Fibroblast of skin of left quadriceps (primary cell): ENCODE measurements at places on chromosomes 11 and 22.
A peak's percentile ranks its signal among the peaks of the same experiment; 100 is the strongest.

DNA sequence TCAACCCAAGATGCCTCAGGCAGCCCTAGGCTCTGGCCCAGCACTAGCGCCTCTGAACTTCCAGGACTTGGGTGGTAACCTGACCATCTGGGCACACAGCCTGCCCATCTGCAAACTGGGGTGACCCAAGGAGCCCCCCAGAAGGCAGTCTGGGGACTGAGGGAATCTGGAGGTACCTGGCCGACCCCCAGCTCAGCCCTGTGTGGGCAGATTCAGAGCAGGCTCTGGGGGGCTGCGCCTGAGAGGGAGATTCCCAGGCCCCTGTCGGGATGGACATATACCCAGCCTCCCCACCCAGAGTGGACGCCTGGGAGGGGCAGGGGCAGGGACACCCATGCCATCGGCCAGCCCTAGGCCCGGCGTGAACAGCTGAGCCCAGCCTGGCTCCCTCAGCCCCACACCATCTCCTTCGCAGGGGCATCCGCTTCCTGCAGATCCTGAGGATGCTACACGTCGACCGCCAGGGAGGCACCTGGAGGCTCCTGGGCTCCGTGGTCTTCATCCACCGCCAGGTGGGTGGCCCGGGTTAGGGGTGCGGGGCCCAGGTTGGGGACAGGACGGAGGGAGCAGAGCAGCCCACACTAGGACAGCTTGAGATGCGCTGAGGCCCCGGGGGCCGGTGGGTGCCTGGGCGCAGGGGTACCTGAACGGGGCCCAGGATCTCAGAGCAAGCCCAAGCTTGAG lies 126.9 kb downstream of the KCNQ1 start:
- no peak for DNase-seq

GRCh38 chr11:62823677-62824076 lies 8.2 kb downstream of the STX5 start:
- no peak for DNase-seq

GRCh38 chr11:128522055-128522942 lies 65.1 kb downstream of the ETS1 start:
- peak; percentile 99 for DNase-seq

DNA sequence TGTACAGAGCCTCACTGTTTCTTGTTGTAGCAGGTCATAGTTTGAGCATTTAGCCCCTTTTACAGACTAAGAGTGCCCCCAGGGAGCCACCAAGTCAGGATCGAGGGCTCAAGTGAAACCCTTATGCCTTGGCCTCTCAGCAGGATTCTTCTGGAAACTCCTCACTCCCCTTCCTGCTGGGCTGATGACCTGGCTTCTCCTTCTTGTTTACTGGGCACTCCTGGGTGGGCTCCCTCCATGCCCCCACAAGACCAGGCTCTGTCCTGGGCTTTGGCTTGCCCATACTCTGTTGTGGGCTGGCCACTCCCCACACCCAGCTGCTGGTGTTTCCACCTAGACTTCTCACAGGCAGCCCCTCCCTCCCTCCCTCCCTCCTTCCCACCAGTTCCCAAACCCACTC lies 69.6 kb downstream of the MED15 start:
- no peak for DNase-seq

GRCh38 chr22:42288791-42289190 lies 18.3 kb upstream of the TCF20 start:
- no peak for DNase-seq

GRCh38 chr11:74754507-74755252 lies 6.0 kb downstream of the RNF169 start:
- peak; percentile 84 for DNase-seq

DNA sequence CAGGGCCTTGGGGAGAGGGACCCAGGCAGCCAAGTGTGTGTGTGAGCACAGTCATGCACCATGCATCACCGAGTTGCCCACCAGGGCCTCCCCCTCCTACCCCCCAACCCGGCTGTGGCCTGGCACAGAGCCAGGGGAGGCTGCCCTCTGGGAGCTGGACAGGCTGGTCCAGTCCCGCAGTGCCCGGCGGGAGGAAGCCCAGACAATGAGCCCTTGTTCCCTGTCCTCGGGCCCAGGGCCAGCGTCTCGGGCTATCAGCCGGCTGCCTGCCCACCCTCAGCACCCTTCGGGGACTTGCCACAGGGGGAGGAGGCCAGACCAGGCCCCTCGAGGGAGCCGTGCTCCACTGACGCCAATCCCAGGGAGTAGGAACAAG lies 4.5 kb downstream of the LRRC75B start:
- no peak for DNase-seq

GRCh38 chr11:117419482-117420142 lies 92.0 kb downstream of the CEP164 start:
- DNase-seq = no peak

DNA sequence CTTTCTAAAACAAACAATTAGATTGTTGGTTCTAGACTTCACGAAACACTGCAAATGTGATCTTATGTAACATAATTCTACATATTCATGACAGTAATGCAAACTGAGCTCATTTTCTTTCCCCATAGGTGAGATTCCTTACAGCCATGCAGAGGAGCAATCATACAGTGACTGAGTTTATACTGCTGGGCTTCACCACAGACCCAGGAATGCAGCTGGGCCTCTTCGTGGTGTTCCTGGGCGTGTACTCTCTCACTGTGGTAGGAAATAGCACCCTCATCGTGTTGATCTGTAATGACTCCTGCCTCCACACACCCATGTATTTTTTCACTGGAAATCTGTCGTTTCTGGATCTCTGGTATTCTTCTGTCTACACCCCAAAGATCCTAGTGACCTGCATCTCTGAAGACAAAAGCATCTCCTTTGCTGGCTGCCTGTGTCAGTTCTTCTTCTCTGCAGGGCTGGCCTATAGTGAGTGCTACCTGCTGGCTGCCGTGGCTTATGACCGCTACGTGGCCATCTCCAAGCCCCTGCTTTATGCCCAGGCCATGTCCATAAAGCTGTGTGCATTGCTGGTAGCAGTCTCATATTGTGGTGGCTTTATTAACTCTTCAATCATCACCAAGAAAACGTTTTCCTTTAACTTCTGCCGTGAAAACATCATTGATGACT lies 1.5 kb downstream of the OR9G1 start:
- no peak for DNase-seq

GRCh38 chr11:11043721-11044120 lies 185.9 kb upstream of the ZBED5 start:
- DNase-seq = no peak

GRCh38 chr11:75193271-75193670 lies 42.4 kb downstream of the SLCO2B1 start:
- no peak for DNase-seq

DNA sequence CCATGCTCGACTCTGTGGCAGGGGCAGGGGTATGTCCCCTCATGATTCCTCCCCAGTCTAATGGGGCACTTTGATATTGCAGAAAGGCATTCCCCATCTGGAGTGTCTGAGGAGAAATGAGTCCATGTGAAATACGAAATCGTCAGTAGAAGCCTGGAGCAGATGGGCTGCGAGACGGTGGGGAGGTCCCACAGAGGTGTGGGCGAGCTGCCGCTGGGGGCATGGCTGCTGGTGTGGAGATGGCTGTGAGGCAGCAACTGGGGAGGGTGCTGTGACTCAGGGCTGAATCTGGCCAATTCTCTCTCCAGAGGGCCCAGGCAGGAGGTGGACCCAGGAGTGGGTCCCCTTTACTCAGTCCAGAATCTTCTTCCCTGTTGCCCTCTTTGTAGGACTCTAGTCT lies 11.2 kb downstream of the KCTD21 start:
- DNase-seq = no peak

GRCh38 chr22:46367707-46368191 lies 32.2 kb downstream of the TRMU start:
- peak; percentile 5 for DNase-seq

- no peak for DNase-seq
Measured at GRCh38 chr11:93608364-93608763, 53.1 kb upstream of the CEP295 start.

GRCh38 chr11:86013713-86014112 lies 55.2 kb downstream of the PICALM start:
- DNase-seq = no peak

- DNase-seq = no peak
Measured at GRCh38 chr11:73394416-73395296, 18.5 kb downstream of the RELT start.

- DNase-seq = peak; percentile 30
Measured at GRCh38 chr11:76602431-76602861, 68.1 kb downstream of the LRRC32 start.

DNA sequence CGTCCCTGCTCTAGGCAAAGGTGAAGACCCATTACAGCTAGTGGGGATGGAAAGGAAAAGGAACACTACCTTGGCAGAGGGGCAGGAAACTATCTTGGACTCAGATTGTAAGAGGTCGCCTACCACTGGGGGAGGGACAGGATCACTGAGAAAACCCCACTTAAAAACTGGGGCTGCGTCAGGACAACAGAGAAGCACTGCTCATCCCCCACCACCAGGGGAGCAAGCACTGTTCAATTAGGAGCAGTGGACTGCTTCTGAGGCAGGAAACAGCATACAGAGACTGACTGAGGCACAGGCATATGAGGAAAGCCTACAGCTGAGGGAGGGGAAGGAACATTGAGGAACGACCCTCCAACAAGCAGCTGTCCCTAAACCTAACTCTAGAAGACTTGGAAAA lies 20.8 kb upstream of the DLAT start:
- DNase-seq = no peak

- DNase-seq = peak; percentile 99
Measured at GRCh38 chr11:16001899-16002426, 354.4 kb downstream of the SOX6 start.

DNA sequence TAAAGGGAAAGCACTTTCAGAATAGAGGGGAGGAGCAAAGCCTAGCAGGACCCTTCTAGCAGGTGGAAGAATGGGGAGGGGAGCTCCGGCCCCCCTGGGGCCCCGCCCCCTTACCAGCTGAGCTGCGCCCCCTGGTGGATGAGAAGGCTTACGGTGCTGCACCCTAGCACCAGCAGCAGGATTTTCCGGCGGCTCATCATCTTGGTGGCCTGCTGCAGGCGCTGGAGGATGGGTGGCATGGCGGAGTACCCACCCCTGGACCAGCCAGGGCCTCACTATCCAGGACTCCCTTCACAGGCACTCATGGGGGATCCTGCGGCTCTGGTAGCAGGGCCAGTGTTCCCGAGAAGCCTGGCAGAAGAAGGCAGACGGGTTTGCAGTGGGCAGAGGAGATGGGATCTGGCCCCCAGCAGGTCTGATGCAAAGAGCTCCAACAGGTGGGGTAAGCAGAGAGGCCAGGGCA lies 3.8 kb downstream of the GAL3ST3 start:
- DNase-seq = no peak

- DNase-seq = no peak
Measured at GRCh38 chr11:12009617-12010321, 1.3 kb upstream of the DKK3 start.

DNA sequence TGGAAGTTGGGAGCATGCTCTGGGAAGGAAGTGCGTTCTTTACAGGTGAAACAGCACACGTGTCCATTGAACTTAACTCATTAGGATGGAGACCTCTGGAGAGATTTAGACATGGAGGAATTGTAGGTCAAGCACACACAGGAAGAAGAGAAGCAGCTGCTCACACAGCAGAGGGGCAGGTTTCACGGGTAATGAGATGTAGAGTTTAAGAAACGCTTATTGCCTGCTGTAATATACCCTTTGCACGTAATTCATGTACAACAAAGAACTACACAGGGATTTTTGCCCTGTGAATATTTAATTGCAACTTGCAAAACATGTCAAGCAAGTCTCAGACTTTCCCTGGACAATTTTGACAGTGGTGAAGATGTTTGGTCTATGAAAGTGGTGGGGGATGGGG lies 508.0 kb downstream of the OPCML start:
- DNase-seq = no peak

GRCh38 chr11:1340111-1340510 lies 30.7 kb upstream of the TOLLIP start:
- DNase-seq = no peak

- DNase-seq = no peak
Measured at GRCh38 chr11:29022676-29023075, 914.5 kb downstream of the METTL15 start.

DNA sequence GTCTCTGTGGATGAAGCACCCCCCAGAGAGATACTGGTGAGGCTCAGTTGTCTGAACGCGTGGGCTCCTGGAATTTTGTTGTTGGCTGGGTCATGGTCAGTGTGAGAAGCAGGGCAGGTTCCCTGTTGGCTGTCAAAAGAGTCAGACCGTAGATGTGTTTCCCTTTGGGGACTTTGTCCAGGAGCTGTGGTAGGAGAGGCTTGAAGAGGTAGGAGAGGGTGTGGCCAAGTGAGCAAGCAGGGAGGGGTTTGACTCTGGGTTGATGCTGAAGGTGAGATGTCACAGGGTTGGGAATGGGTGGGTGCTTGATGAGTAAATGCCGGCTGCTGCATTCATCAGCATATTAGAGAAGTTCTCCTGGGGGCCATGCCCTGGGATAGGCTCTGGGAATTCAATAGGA lies 803.2 kb downstream of the TBC1D22A start:
- no peak for DNase-seq

DNA sequence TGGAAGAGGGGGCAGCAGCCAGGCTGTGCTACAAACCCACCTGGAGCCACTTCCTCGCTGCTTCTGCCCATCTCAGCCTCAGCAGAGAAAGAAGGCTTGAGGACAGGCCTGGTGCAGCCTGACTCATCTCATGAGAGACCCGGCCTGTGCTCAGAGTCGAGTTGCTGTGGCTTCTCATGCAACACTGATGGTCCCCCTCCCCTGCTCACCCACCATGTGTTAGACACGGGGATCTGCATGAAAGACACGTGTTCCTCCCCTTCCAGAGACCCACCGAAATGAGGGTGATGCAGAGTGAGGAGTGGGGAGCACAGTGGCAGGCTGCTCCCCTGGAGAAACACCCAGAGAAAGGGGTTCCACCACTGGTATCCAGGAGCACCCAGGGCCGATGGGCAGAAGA lies 15.0 kb downstream of the RTN4R start:
- DNase-seq = no peak

- DNase-seq = peak; percentile 48
Measured at GRCh38 chr11:34653851-34654482, 33.1 kb downstream of the EHF start.
